CD8-positive, alpha-beta memory T cell (primary cell): ENCODE measurements at places on chromosomes 7 and 10. TPM values are rescaled to one million over a fixed set of nuclear protein-coding genes. Genes with fewer than 3 reads are reported as not detected.

The JAZF1 gene
- total RNA-seq: 4.9 TPM

The GSAP gene
- total RNA-seq: 2.0 TPM

The MASTL gene
- 22.6 TPM for total RNA-seq

The CFAP69 gene
- total RNA-seq: 0.81 TPM

The BLNK gene
- not detected for total RNA-seq

The CCL26 gene
- total RNA-seq: not detected

The ADAM22 gene
- total RNA-seq: 4.7 TPM

The LOXL4 gene
- total RNA-seq: not detected

The OR9A2 gene
- not detected for total RNA-seq

The GIMAP1 gene
- total RNA-seq: 9.8 TPM
